ENCODE measurements at places on chromosomes 13 and 19. TPM values are rescaled to one million over a fixed set of nuclear protein-coding genes. Genes with fewer than 3 reads are reported as not detected.

KLHL1 gene
- total RNA-seq, result not detected

UNC13A gene
- 0.31 TPM for total RNA-seq

GRK1 gene
- 0.22 TPM for total RNA-seq

SMIM24 gene
- 0.62 TPM for total RNA-seq

PTPRH gene
- not detected for total RNA-seq

NOTCH3 gene
- total RNA-seq, result 0.02 TPM

HPN gene
- total RNA-seq, result 0.30 TPM

NANOS2 gene
- total RNA-seq, result not detected

FXYD5 gene
- 342 TPM for total RNA-seq

PRKCG gene
- not detected for total RNA-seq

ITGBL1 gene
- not detected for total RNA-seq

ARHGEF1 gene
- 446 TPM for total RNA-seq

DNMT1 gene
- 304 TPM for total RNA-seq

TDRD12 gene
- total RNA-seq, result 2.0 TPM

CGB1 gene
- total RNA-seq, result not detected

KCNK6 gene
- total RNA-seq, result 10.3 TPM

ZNF492 gene
- 0.93 TPM for total RNA-seq

SLC7A10 gene
- total RNA-seq, result not detected

NCCRP1 gene
- not detected for total RNA-seq

KASH5 gene
- total RNA-seq, result 3.0 TPM

ZNF568 gene
- 15.4 TPM for total RNA-seq

ZNF888 gene
- total RNA-seq, result 5.9 TPM

CLASRP gene
- 138 TPM for total RNA-seq

ZNF266 gene
- 43.3 TPM for total RNA-seq

PSG11 gene
- not detected for total RNA-seq

PCDH9 gene
- total RNA-seq, result 0.34 TPM

NUDT15 gene
- 15.1 TPM for total RNA-seq

PRDX2 gene
- total RNA-seq, result 223 TPM

MCEMP1 gene
- not detected for total RNA-seq

FUT1 gene
- 0.29 TPM for total RNA-seq
